ENCODE measurements at places on chromosomes 6 and 20.

- no peak for DNase-seq
Measured at GRCh38 chr20:31484001-31484400, 8.9 kb downstream of the REM1 start.

DNA sequence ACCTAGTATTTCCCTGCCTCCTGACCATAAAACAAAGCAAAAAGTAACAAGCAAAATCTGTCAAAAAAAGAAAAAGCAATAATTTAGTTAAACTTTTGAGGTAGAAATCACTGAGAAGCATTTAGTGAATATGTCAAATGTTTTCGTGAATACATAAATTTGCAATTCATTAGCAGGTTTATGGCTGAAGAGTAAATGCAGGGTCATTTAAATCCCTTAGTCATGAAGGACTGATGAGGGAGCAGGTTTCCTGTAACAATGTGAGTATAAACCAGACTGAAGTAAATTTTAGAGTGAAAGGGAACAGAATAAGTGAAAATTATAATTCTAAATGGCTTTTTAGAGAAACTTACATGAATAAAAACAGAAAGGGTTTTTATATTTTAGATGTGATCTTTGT is 313.5 kb upstream of the MANEA start:
- no peak for DNase-seq

DNA sequence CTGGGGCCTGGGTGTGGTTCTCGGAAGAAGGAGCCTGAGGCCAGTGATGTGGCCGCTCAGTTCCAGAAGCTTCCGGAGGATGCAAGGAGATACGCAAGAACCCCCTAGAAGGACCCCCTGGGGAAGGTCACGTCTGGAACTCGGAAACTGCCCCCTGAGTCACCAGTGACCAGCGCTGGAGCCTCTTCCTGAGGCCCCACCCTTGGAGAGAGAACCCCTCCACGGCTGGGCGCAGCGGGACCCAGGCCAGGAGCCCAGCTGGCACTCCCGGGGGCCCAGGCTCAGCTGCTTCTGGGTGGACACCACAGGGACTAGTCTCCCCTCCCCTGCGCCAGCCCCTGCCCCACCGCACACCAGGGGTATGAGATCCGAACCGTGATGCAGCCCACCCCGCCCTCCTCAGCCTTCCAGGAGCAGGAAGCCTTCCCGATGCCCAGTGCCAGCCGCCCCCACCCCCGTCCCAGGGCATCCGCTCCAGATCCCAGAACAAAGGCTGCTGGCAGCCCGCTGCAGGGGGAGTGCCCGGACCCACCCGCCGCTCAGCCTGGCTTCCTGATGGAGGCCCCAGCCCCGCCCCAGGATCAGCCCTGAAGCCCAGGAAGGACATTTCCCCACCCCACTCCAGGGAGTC is 7.5 kb downstream of the LAMA5 start:
- no peak for DNase-seq

- no peak for DNase-seq
Measured at GRCh38 chr6:47680051-47680450, 18.3 kb upstream of the ADGRF4 start.

DNA sequence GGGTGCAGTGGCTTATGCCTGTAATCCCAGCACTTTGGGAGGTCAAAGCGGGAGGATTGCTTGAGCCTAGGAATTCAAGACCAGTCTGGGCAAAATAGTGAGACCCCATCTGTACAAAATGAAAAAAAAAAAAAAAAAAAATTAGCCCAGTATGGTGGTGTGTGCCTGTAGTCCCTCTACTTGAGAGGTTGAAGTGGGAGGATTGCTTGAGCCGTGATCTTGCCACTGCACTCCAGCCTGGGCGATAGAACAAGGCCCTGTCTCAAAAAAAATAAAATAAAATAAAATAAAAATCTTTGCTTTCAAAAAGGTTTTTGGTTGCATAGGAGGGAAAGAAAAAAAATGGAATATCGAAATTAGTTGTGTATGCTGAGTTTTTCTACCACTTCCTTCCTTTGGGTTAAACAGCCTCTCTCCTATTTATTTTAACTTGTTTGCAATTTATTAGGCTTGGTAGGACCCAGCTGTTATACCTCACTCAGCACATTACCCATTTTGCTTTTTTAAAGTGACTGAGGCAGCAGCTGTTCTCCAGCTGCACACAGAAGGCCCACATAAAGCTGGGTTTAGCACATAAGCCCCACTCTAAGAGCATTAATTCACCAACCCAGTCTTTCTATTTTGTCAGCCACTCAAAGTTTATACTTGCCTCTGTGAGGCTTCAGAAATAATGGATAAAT is 152.3 kb downstream of the ZFAND3 start:
- DNase-seq: no peak

- DNase-seq: no peak
Measured at GRCh38 chr6:41160933-41161332, 2.0 kb downstream of the TREM2 start.

Measured in effector CD8-positive, alpha-beta T cell (primary cell).